ENCODE measurements at places on chromosomes 4 and X. TPM values are rescaled to one million over a fixed set of nuclear protein-coding genes. Genes with fewer than 3 reads are reported as not detected.

IL13RA2 gene
- 44.8 TPM for total RNA-seq

MEPE gene
- not detected for total RNA-seq

RNF212 gene
- 4.6 TPM for total RNA-seq

CCDC160 gene
- 0.15 TPM for total RNA-seq

USP51 gene
- total RNA-seq, result 1.9 TPM

PRICKLE3 gene
- total RNA-seq, result 7.1 TPM

SLBP gene
- total RNA-seq, result 63.2 TPM

CFAP99 gene
- total RNA-seq, result not detected
